Left ventricle myocardium inferior (tissue), 1 donor: ENCODE measurements at places on chromosomes 4 and X. TPM values are rescaled to one million over a fixed set of nuclear protein-coding genes. Genes with fewer than 3 reads are reported as not detected.

- H3K36me3 ChIP-seq: no peaks in the 10 kb centered on the region
- peaks cover 5% of the 10 kb centered on the region for H3K27me3 ChIP-seq
- H3K4me3 ChIP-seq: no peak overlapping the region
- H3K27ac ChIP-seq: no peak overlapping the region
- no peaks in the 10 kb centered on the region for H3K4me1 ChIP-seq
Measured at GRCh38 chr4:114729068-114729738, 130.6 kb downstream of the UGT8 start.

DNA sequence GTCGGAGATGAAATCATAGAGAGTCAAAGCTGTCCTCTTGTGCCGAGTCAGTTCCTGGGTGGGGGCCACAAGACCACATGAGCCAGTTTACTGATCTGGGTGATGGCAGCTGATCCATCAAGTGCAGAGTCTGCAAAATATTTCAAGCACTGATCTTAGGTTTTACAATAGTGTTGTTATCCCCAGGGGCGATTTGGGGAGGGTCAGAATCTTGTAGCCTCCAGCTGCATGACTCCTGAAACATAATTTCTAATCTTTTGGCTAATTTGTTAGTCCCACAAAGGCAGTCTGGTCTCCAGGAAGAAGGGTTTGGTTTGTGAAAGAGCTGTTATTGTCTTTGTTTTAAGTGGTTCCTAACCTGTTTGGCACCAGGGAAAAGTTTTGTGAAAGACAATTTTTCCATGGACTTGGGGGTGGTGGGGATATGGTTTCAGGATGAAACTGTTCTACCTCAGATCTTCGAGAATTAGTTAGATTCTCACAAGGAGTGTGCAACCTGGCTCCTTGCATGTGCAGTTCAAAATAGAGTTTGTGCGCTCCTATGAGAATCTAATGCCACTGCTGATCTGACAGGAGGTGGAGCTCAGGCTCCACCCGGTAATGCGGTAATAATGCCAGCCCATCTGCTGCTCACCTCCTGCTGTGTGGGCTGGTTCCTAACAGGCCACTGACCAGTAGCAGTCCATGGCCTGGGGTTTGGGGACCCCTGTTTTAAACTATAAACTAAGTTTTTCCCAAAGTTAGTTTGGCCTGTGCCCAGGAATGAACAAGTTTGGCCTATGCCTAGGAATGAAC lies 29.2 kb downstream of the METAP1 start:
- H3K36me3 ChIP-seq: peaks cover 15% of the 10 kb centered on the region
- peak; percentile 15 for DNase-seq
- no peak overlapping the region for H3K4me3 ChIP-seq
- H3K4me1 ChIP-seq: peaks cover 66% of the 10 kb centered on the region
- H3K27ac ChIP-seq: peak overlapping the region; percentile 68

Gene GPR78
- total RNA-seq: not detected

DNA sequence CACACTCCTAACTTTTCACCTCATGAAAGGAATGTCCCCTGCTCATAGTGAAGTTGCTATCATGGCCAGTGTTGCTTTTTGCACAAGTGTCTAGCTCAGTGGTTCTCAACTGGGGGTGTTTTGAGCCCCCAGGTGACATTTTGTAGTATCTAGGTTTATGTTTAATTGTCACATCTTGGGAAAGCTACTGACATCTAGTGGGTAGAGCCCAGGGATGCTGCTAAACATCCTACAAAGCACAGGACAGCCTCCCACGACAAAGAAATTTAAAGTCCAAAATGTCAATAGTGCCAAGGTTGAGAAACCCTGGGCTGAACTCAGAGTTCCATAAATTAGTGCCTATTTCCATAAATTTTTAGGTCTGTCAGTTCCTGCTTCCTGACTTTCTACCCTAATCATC lies 70.7 kb upstream of the HCCS start:
- no peaks in the 10 kb centered on the region for H3K27me3 ChIP-seq
- no peak overlapping the region for H3K27ac ChIP-seq
- H3K36me3 ChIP-seq: no peaks in the 10 kb centered on the region
- H3K4me1 ChIP-seq: no peaks in the 10 kb centered on the region

- no peak overlapping the region for H3K4me3 ChIP-seq
- no peaks in the 10 kb centered on the region for H3K4me1 ChIP-seq
- no peak overlapping the region for H3K27ac ChIP-seq
- no peaks in the 10 kb centered on the region for H3K36me3 ChIP-seq
Measured at GRCh38 chrX:100081503-100081902, 328.6 kb downstream of the PCDH19 start.
